ENCODE measurements at places on chromosomes 7 and 10. TPM values are rescaled to one million over a fixed set of nuclear protein-coding genes. Genes with fewer than 3 reads are reported as not detected.

PNLIPRP3 gene
- not detected for total RNA-seq

CBLL1 gene
- 11.3 TPM for total RNA-seq

CALCR gene
- total RNA-seq: not detected

PNLIPRP1 gene
- not detected for total RNA-seq

FBXO24 gene
- 0.47 TPM for total RNA-seq
